ENCODE measurements at places on chromosomes 7 and 10.

DNA sequence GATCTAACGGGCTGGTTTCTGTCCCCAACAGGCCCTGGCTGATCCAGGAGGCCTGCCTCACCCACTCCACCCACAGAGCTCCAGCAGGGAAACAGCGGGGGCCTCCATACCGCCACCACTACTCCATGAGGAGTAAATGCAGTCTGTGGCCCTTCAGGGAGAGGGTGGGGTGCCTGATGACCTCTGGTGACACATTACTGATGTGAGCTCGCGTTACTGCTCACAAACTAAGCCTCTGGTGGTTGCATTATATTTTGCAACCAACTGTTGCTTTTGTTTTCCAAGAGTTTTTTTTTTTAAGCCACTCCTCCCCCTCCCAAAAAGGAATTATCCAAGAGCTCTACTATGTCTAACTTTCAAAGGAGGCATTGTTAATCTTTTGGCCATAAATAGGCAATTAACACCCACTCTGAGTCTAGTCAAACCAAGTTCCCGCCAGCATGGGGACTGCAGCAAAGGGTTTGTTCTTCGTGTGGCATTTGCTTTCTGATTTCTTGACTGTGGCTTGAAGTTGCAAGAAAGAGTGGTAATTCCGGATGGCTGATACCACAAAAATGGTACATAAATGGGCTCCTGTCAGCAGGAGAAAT is 72.6 kb downstream of the FAM53B start:
- DNase-seq: no peak

GRCh38 chr7:24024276-24025068 is 259.5 kb upstream of the NPY start:
- no peak for DNase-seq

DNA sequence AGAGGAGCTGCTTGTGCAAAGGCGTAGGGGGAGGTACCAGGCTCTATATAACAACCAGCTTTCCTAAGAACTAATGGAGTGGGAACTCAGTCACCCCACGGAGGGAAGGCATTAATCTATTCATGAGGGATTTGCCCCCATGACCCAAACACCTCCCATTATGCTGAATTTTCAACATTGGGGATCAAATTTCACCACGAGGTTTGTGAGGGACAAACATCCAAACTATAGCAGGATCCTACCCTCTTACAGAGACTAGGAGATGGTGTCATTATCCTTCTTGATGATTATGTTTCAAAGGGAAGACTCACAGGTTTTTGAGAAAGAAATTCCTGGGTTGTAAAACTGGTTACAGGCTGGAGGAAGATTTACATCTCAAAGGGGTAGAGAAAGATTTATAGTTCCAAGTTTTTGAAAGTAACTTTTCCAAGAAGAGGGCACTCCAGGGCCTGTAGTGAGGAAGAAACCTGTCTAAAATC is 295.0 kb upstream of the DKK1 start:
- no peak for DNase-seq

DNA sequence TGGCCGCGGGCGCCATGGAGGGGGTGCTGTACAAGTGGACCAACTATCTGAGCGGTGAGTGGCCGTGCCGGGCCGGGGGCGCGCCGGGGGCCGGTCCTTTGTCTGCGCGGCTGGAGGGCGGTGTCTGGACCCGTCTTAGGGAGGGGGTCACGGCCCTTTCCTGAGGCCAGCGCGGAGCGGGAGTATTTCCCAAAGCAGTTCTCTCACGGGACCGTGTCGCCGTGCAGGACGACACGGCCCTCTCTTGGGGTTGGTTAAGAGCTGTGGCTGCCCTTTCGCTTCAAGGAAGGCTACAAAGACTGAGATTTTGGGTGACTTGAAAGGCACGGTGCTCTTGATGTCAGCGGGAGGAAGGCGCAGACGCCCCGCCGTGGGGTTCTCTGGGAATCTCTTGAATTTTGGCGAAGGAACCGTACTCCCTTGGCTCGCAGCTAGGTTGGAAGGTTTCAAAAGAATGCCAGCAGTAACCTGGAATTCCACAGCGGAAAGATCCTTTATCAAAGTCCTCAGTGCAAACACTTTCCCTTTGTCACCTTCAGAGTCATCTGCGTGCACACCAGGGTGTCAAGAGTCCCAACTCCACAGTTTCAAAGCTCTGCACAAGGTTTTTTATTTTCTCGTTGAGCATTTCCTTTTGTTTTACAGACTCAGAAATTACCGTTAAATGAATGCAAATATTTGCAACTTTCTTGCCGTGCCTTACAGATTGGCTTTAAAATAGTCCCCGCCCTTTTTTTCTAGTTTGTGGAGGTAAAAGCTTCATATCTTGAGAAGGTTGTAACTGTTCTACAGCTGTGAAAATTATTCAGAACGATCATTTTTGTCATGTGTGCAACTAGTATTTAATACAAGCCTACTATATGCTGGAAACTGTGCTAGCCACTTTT is 780 bp downstream of the PLEKHA8 start:
- no peak for DNase-seq

GRCh38 chr7:74283858-74284447 is 5.3 kb upstream of the CLIP2 start:
- DNase-seq: no peak

DNA sequence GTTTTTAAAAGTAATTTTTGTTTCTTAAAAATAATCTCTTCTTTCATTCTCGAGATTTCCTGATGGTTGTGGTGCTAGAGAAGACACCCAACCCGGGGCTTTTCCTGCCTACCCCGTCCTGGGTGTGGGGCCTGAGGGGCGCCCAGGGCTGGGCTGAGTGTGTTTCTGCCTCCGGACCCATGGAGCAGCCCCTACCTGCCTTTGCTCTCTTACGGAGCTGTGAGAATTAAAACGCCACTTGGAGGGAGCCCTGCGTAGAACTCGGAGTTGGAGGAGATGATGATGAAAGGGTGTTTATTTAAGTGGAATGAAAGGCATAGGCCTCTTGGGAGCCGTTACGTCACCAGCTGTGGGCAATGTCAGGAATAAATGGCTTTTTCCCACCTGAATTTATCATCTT is 261.8 kb upstream of the SHH start:
- DNase-seq: no peak

DNA sequence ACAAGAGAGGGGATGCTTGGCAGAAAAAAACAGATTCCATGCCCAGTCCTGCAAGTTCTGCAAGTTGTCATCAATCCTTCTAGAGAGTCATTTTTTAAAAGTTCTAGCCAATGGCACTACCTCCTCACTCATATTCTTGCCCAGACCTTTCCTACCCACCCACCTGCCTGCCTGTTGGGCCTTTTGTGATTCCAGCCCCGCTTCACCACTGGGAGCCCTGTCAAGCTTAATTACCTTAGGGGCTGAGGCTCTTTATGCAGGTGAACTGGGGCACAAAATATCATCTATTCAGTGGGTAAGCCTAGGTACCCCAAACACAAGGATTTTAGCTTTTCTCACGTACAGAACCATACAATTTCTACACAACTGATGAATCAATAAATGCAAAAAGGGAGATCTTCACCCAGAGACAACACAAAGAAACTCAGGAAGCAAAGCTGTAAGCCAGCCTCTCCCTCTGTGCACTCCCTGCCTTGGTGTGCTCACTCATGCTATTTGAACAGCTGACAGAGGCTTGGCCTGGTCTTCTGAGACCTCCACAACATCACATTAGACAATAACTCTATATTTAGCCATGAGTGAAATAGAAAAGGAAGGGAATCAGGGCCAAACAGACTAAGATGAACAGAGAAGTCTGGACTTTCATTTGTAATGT is 222.6 kb downstream of the HTR7 start:
- no peak for DNase-seq

- no peak for DNase-seq
These were observed 203.7 kb downstream of the GRID1 start for GRCh38 chr10:86162696-86163400.

- DNase-seq: no peak
These were observed 578.6 kb upstream of the FOXK1 start for GRCh38 chr7:4103352-4104091.

- DNase-seq: no peak
These were observed 88.4 kb downstream of the DIP2C start for GRCh38 chr10:600876-601659.

DNA sequence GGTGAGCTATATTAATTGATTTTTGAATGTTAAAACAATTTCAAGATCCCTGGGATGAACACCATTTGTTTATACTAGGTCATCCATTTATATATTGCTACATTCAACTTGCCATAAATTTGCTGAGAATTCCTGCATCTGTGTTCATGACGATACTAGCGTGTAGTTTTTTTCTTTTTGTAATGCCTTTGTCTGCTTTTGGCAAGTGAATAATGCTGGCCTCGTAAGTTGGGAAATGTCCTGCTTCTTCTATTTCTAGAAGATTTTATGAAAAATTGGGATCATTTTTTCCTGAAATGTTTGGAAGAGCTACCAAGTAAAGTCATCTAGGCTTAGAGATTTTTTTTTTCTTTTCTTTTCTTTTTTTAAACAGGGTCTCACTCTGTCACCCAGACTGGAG is 12.9 kb upstream of the MEST start:
- DNase-seq: no peak

DNA sequence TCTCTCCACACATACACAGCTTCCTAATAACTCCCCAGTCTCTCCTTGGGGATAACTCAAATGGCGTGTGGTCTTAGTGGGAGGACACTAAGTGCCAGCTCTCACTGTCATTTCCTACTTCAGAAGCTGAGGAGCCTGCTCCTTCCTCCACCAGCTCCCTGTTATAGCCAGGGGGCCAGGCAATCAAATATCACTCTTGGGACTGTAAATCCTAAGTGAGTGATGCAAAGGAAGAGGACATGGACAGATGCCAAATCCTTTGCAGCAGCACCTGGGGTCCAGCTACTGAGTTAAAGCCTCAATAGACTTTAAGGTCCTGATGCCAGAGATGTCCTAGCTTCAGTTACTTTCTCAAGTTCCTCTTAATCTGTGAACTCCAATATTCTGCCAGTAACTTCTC is 34.1 kb downstream of the SEM1 start:
- DNase-seq: no peak

DNA sequence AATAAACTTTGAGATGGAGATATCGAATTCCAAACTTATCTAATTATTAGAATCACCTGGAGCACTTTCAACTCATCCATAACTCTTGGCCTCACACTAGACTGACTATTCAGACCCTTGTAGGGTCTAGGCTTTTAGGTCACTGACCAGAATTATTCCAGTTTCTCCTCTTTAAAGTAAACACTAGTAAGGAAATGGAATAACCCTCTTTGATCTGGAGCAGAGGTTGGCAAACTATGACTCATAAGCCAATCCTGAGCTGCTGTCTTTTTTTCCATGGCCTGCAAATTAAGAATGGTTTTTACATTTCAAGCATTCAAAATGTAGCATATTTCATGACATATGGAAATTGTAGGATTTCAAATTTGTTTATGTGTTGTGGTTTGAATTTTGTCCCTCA is 1601.9 kb downstream of the REEP3 start:
- DNase-seq: no peak

DNA sequence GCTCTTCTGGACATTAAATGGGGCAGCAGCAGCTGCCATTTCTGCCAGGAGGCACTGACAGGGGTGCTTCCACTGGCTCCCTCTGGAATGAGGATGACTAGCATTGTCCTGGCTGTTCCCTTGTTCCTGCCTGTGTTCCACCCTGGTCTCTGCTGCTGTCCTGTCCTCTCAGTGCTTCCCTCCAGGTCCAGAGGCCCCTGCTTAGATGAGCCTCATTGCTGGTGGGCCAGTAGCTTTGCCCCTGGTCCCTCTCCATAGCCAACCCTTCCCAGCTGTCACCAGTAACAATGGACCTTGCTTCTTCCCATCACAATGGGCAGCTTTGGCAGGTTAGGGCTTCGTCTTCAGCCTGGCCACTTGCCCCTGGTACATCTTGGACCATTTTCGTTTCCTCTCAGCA is 561.1 kb downstream of the TCERG1L start:
- no peak for DNase-seq

DNA sequence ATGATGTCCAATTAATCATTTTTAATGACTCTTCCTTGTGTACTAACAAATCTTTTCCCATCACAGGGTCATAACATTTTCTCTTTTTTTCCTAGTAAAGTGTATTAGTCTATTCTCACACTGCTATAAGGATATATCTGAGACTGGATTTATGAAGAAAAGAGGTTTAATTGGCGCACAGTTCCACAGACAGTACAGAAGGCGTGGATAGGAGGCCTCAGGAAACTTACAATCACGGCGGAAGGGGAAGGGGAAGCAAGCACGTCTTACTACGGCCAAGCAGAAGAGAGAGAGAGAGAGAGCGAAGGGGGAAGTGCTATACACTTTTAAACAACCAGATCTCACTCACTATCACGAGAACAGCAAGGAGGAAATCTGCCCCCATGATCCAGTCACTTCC is 359.4 kb upstream of the NFE2L3 start:
- DNase-seq: no peak

DNA sequence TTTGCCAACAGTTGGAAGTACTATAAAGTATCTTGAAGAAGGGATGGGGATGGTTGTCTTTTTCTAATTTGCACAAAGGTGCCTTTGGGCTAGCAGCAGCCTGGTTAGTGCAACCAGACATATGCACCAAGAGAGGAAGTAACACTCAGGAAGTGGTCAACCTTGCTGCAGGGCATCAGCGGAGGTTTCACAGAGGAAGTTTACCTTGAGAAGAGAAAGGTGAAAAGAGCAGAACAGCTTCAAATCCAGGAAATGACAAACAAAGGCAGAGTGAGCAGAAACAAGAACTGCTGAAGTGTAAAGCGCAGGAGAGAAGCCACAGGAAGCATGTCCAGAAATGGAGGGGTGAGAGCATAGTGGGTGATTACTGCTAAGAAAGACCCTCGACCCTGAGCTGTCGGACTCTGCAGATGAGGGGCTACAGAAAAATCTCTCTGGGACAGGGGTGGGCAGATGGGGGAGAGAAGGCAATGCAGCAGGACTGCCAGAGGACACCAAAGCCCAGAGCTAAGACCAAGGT is 66.9 kb downstream of the STK17A start:
- no peak for DNase-seq

DNA sequence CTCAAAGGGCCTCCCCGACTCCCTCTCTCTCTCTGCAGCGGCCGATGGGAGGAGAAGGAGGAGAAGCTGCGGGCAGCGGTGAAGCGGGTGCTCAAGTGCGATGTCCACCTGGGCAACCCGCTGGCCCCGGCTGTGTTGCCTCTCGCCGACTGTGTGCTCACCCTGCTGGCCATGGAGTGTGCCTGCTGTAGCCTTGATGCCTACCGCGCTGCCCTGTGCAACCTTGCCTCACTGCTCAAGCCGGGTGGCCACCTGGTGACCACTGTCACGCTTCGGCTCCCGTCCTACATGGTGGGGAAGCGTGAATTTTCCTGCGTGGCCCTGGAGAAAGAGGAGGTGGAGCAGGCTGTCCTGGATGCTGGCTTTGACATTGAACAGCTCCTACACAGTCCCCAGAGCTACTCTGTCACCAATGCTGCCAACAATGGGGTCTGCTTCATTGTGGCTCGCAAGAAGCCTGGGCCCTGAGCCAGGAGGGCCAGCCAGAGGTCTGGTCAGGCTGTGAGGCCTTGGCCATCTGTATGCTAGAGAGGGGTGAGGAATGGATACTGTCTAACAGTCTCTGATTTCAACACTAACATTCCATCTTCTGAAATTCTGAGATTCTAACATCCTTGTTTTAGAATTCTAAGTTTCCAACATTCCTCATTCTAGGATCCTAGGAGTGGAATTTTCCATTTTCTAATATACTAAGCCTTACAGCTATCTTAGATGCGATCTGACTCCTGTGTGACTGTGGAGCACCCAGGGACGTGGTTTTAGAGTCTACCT is 3.6 kb downstream of the INMT start:
- no peak for DNase-seq

Data from fibroblast of skin of left biceps (primary cell).